ENCODE measurements at places on chromosomes 1 and 21.
A peak's percentile ranks its signal among the peaks of the same experiment; 100 is the strongest.

DNA sequence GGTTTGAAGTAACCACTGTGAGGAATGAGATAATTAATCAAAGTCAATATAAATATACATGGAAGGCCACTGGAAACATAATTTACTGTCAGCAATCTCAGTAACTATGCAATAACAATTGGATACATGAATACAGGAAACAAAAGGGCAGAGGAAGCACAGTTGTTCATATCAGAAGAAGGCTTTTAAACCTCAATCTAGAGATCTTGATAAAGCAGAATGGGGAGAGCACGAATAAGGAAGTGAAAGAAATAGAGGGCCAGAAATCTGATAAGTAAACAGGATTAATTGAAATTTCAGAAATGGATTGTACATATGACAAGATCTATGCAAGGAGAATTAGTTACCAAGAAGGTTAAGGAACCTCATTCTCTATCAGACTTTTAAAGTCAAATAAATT lies 93.0 kb downstream of the EVI5 start:
- no peak for DNase-seq

GRCh38 chr1:234735476-234735875 lies 125.5 kb upstream of the IRF2BP2 start:
- DNase-seq = no peak

DNA sequence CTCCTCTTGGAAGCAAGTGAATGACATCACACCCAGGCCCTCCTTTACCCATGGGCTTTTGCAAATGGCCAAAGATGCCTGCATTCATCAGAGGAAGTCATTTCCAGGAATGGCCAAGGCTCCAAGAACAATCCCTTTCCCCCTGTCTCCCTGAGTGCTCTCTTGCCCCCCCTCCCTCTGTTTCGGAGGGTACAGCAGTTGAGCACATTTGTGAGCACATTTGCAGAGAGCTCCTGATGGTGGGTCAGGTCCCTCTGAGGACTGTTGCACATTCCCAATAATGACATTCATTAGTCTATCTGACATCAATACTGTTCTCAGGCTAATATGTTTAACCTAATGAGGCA lies 113.4 kb downstream of the MATN1 start:
- DNase-seq = no peak

- DNase-seq = peak; percentile 28
Measured at GRCh38 chr1:234114648-234115307, 210.3 kb downstream of the SLC35F3 start.

- DNase-seq = peak; percentile 28
Measured at GRCh38 chr21:34845521-34846451, 177.0 kb downstream of the CLIC6 start.

- DNase-seq = no peak
Measured at GRCh38 chr1:47931395-47931794, 65.8 kb downstream of the TRABD2B start.

GRCh38 chr1:21579791-21580190 lies 70.6 kb downstream of the ALPL start:
- DNase-seq = no peak

DNA sequence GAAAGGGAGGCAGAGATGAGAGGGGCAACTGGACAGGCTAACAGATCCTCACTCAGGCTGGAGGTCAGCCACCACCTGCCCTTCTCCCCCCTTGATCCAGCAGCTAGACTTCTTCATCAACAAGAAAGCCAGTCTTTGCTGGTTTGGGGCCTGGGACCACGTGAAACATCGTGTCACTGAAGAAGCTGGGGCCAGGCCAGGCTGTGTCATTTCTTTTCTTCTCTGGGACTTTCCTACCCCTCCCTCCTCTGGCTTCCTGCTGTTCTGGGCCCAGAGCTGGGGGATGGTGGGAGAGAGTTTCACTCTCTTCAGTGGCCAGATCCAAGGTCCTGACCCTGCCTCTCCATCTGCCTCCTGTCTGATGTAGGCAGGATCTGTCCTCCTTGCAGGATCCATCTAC lies 18.1 kb upstream of the SLC26A9 start:
- peak; percentile 24 for DNase-seq

- no peak for DNase-seq
Measured at GRCh38 chr1:43881415-43881814, 52.2 kb upstream of the ARTN start.

- DNase-seq = no peak
Measured at GRCh38 chr21:33433001-33433400, 29.8 kb downstream of the IFNGR2 start.

DNA sequence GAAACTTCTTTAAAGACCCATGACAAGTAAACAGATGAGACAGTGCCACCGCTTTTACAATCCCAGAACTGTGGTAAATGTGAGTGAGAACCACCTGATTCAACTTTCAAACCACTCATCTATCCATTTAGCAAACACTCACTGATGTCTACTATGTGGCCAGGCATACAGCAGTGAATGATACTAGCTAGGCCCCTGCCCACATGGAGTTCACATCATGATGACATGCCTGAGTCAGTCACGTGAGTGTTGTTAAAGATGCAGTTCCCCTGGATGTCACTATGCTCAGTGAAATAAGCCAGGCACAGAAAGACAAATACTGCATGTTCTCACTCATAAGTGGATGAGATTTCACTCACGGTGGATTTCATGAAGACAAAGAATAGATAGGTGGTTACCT lies 28.4 kb downstream of the STX6 start:
- no peak for DNase-seq

DNA sequence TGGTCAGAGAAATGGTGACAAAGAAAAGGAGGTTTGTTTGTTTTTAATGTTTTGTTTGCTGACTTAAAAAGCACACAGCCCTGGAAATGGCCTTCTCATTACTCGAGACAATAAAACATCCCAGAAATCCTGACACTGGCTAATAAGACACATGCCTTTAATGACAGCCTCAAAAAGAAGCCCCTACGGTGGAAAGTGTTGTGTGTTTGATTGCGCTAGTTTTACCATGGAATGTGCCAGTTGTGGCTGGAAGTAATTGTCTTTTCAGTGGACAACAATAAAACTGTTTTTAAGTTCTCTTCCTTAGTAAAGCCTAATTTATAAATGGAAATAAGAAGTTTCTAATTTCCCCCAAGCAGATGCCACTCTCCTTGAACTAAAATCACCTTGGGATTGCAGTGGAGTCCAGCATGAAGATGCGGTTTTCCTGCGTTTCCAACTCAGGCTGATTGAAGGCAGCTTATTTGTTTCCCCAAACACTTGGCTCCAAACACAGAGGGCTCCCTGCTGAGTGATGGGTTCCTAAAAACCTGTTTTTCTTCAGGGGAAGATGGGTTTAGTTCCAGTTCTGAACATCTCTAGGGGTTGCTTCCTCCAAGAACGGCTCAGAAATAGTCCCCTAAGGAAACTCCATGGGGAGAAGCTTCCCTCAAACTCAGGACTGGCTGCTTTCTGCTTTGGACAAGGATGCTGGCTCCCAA lies 54.3 kb downstream of the CD247 start:
- DNase-seq = no peak

- DNase-seq = no peak
Measured at GRCh38 chr21:43984905-43985689, 27.0 kb upstream of the TRAPPC10 start.

GRCh38 chr1:231860221-231861088 lies 233.9 kb downstream of the DISC1 start:
- DNase-seq = no peak

DNA sequence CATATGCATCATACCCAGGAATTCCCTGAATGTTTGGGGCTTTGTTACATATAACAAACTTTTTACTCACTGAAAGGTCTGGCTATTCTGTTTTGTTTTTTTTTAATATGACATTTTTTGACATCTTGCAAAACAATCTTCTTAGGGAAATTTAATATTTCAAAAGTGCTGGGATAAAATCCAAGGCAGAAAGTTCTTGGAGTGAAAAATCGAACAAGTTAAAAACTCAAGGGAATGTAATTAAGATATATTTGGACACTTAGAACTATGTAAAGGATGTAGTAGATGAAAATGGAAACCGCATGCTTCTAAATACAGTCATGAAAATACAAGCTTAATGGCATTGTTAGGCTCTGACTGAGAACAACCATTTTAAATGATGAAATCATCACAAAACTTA lies 8.6 kb downstream of the CHODL start:
- DNase-seq = no peak

DNA sequence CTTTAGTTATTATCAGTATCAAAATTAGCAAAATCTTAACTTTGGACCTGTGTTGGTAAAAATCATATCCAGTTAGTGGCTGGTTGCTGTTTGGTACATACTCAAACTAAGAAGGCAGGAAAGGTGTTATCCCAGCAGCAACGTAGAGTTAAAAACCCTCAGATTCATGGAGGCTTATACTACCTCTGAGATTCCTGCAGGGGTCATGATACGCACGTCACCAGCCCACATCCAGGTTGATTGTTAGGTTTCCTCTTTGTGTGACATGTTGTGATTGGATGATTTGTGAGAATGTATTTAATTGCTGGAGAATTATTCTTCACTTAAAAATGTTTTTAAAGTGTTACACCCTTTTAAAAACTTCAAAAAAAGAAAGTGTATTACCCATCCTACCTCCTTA lies 423.3 kb upstream of the ADGRL2 start:
- no peak for DNase-seq

DNA sequence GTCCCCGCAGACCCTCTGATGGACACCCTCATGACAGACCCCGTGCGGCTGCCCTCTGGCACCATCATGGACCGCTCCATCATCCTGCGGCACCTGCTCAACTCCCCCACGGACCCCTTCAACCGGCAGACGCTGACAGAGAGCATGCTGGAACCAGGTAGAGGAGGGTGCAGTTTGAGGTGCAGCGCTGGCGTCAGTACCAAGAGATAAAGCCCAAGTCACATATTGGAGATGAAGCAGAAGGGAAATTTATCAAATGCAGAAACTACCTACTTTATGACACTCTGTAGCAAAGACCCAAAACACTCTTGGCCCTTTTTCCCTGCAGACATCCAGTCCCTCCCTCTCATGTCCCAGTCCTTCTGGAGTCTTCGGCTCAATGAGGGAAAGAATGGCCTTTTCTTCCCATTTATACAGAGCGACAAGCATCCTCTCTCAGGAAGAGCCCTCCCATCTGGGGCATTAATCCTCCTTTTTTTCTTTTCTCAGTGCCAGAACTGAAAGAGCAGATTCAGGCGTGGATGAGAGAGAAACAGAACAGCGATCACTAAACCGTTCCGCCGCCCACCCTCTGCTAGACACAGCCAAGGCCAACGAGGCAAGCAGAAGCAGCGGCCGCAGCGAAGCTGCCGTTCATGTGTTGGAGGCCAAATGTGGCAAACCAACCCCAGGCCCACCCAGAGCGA lies 30.8 kb upstream of the KIF1B start:
- no peak for DNase-seq

DNA sequence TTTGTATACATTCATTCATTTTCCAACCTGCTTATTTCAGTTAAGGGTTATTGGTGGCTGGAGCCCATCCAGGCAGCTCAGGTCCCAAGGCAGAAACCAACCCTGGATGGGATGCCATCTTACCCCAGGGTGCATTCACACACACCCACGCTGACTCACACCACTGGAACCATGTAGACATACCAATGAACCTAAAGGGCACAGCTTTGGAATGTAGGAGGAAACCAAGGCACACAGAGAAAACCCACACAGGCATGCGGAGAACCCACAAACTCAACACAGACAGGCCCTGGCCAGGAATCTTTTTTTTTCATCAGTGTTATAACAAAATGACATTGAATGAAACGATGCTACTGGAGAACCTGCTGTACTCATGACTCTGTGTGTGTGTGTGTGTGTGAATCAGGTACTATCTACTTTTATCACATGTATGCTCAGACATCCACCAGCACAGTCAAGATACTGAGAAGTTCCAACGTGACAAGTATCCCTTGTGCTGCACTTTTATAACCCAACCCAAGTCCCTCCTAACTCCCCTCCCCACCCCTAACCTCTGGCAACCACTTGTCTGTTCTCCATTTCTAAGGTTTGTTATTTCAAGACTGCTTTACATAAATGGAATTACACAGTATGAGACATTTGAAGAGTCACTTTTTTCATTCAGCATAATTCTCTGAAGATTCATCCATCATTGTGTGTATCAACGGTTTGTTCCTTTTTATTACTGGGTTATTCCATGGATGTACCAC lies 286.8 kb upstream of the PLD5 start:
- no peak for DNase-seq

DNA sequence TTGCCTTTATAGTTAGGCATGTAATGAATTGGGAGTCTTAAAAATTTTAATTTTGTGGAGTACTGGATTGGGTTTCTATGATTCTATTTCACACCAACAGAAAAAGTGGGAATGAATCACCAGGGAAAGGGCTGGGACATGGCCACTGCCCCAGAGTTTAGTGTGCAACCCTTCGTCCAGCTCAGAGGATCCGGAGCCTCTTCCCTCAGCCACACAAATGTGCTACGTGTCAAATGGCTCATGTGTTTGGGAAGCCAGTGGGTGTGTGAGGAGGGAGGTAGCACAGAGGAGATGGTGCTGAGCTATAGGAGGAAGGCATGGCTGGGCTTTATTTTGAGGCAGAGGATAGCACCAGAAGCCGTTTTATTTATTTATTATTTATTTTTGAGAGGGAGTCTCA lies 247.3 kb downstream of the SIPA1L2 start:
- DNase-seq = no peak

GRCh38 chr1:7424352-7424890 lies 346.7 kb upstream of the VAMP3 start:
- no peak for DNase-seq

- DNase-seq = no peak
Measured at GRCh38 chr1:32858791-32859190, 11.9 kb downstream of the FNDC5 start.

DNA sequence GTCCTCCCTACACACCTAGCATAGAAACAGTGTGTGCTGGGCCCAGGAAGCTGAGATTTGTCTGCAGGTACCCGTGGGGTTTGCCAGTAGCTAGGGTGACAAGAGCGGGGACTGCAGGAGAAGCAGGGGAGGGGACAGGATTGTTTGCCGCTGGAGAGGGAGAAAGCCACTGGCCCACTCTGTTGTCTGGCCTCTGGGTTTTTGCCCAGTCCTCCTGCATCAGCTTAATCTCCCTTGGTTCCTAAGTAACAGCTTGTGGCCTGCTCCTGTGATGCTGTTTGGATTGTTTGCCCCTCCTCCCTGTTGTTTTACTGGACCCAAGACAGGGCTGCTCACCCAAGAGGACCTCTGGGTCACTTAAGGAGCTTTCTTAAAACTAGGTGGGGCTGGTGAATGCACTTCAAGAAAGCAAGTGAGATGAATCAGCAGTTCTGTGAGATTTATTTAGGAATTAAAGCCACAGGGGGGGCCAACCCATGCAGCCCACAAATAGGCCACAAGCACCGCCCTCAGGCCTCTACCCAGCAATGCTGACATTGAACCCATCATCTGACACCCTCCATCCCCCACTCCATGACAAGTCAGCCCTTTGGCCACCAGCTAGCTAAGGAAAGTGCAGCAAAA lies 142.8 kb downstream of the ZZZ3 start:
- no peak for DNase-seq

- no peak for DNase-seq
Measured at GRCh38 chr1:14660801-14661200, 62.3 kb downstream of the KAZN start.

DNA sequence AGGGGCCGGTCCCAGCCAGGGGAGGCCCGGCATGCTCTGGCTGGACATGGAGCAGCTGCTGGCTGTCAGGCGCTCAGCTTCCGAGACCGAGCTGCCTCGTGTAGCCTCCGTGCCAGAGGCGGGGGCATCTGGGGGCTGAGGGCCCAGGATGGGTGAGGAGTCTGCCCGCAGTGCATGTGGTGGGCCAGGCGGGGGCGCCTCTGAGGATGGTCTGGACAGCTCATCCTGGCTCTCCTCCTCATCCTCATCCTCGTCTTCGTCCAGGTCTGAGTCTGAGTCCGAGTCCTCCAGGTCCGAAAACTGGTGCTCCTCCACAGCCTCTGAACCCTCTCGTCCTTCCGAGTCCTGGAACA lies 28.9 kb upstream of the EDN2 start:
- DNase-seq = peak; percentile 50

GRCh38 chr21:43306911-43307676 lies 119.8 kb downstream of the SIK1 start:
- DNase-seq = peak; percentile 30

Measured in stimulated activated naive CD8-positive, alpha-beta T cell treated with anti-CD3 and anti-CD28 coated beads, Interleukin-15, Interleukin-2, amounts not matched to agents 100 U/mL and 50 U/mL, for 24 hours (primary cell).